Cortex of kidney (tissue), 1 donor: ENCODE measurements at places on chromosomes 13 and 19.

DNA sequence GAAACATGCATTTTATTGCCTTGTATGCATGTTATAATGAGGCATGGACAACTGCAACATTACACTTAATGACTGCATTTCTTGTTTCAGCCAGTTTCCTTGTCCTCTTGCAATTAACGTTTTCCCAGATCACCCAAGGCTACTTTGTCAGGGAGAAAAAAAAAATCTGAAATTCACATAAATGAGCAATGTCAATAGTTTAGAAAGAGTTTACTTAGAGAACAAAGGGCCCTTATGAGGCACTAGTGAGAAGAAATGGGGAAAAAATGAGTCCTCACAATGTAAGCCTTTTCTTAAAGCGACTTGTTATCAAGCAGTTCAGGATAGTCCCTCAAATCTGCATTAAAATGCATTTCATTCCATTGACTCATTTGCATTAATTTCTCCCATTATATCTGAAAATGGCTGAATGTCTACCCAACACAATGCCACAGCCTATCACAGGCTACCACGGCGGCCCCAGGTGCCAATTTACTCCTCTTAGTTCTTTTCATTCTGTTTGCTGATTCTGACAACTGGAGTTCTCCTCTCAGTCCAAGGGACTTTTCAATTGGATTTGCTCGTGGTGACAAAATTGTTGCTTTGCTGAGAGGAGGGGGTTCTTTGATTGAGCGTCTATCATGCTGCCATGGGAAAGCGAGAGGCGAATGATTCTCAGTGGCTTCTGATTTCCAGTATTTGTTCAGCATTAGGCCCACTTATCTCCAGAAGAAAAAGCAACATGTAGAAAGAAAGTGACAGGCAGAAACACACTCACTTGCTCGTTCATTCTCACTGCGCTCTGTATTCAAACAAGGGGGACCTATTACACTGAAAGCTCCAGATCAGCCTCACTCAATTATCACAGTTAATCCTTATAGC is 107.1 kb downstream of the DACH1 start:
- DNase-seq, result no peak

DNA sequence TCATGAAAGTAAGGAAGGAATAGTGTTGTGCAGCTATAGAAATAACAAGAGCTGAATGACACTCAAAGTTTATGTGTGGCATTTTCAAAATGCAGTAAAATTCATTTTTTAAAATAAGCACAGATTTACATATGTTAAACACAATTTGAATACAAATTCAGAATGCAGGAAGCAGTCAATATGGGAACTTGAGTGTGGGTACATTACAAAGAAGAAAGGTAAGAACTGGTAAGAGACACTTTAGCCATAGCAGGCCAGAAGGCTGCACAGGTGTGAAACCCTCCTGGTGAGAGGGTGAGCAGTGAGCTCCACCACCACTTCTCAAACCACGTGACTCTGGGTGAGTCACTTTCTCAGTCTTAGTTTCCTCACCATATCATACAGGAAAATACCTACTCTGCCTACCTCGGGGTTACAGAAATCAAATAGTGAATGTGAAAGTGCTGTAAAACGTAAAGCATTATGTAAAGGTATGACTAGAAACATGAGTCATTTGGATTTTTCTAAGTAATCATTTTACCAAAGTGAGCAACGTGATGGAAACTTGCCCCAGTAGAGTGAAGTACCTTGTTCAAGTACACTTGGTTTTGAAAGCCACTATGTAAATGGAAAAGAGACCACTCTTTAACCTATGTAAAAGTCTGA is 40.5 kb downstream of the USP12 start:
- DNase-seq, result no peak

DNA sequence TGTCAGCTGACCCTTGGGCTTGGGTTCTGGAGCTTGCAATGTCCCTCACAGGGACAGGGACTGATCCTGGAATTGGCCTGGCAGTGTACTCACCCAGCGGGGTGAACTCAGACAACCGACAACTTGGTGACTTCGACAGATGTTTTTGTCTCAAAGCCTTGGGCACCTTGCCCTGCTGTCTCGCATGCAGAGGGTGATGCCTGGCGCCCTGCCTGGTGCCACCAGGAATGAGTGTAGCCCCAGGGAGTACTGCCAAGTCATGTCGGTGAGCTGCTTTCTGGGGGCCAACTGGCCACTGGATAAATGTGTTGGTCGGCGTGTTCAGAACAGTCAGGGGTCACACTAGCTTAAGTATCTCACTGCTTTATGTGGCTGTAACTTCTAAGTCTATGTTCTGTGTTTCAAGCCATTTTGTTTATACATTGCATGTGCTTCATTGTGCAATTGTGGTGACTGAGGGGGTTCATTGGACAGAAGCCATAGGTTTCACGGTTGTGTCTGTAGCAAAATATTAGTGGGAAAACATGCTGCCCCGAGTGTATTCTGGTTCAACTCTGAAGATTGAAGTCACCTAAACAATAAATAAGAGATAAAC is 96.3 kb upstream of the TNFSF11 start:
- DNase-seq, result no peak

DNA sequence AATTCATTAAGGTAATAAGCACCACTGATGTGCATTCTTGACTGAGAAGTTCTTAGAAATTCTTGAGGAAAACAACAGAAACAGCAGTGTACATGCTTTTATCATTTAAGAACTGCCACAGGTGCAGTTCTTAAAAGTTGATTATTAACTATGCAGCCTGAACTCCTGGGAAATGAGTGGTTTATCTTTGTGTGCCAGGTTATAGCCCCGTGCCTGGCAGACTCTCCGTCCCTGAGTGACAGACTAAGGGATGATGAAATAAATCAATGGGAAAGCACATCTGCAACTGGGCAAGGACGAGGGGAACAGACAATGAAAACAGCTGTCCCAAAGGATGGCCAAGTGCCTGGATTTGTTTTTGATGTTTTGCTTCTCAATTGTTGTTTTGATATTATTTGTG is 84.4 kb upstream of the SPATA13 start:
- DNase-seq, result no peak

DNA sequence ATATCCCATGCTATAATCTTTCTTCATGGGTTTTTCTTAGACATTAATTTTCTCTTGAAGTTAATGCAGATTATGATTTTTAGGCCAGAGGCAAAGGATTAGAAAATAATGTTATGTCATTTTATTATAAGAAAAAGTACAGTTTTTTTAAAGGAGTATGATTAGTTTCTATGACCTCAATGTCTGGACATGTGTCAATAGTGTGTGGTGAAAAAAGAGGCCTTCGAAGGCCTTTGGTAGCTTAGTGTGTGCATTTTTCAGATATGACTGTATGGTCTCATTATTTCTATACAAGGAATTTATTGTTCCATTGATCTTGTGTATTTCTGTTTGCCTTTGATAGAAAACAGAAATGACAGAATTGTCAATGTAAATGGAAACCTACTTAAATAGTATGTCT is 195.6 kb downstream of the GPC5 start:
- no peak for DNase-seq

- no peak for DNase-seq
Measured at GRCh38 chr13:33031277-33031676, 15.1 kb downstream of the KL start.

- DNase-seq, result no peak
Measured at GRCh38 chr19:48513289-48514122, 1.9 kb upstream of the LMTK3 start.

GRCh38 chr13:89609318-89609717 is 1738.2 kb upstream of the MIR17HG start:
- DNase-seq, result no peak

DNA sequence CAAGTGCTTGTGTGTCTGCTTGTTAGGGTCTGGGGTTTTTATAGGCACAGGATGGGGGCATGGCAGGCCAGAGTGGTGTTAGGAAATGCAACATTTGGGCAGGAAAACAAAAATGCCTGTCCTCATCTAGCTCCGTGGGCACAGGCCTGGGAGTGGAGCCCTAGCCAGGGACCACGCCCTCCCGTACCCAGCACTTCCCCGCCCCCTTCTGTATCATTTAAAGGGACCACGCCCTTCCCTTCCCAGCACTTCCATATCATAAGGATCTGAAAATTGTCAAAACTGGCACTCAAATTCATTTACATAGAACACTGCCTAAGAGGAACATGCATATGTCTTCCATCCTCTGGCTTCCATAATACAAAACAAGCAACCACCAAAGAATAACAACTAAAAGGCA is 185.8 kb downstream of the B3GLCT start:
- no peak for DNase-seq

DNA sequence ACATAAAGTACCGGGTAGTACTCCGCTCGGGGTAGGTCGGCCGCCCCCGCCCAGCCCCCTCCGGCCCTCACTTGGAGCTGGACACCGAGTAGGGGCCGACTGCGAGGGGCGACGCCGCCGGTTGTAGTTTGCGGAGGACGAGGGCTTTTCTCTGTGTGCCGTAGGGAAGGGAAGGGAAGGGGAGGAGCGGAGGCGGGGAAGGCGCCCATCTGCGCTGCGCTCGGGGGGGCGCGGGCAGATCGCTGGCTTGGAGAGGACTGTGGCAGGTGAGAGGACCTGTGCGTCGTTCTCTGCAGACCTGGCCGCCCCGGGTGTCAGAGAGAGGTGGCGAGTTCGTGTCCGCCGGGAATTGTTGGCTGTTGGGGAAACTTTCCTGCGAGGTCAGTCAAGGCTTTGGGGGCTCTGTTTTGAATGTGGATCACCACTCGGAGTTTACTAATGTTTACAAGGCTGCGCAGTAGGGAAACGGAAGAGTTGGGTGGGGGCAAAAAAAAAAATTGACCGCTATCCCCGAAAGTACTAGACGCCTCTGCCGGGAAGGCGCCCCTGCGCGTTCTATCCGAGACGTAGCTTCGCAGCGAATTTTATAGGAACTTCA is 1.4 kb downstream of the ING1 start:
- no peak for DNase-seq

DNA sequence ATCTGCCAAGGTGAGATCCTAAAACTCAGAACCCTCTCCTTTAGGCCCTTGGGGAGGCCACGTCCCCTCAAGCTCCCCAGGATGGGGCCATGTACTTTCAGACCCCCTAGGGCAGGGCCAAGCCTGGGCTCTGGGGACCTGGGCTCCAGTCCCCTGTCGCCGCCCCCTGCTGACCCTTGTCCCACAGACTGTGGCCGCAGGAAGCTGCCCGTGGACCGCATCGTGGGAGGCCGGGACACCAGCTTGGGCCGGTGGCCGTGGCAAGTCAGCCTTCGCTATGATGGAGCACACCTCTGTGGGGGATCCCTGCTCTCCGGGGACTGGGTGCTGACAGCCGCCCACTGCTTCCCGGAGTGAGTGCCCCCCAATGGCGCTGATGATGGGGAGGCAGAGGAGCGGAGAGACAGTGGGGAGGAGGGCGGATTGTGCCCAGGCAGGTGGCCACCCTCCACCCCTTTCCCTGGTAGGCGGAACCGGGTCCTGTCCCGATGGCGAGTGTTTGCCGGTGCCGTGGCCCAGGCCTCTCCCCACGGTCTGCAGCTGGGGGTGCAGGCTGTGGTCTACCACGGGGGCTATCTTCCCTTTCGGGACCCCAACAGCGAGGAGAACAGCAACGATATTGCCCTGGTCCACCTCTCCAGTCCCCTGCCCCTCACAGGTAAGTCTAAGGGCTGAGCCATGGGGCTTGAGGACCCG is 18.8 kb downstream of the HPN start:
- no peak for DNase-seq

DNA sequence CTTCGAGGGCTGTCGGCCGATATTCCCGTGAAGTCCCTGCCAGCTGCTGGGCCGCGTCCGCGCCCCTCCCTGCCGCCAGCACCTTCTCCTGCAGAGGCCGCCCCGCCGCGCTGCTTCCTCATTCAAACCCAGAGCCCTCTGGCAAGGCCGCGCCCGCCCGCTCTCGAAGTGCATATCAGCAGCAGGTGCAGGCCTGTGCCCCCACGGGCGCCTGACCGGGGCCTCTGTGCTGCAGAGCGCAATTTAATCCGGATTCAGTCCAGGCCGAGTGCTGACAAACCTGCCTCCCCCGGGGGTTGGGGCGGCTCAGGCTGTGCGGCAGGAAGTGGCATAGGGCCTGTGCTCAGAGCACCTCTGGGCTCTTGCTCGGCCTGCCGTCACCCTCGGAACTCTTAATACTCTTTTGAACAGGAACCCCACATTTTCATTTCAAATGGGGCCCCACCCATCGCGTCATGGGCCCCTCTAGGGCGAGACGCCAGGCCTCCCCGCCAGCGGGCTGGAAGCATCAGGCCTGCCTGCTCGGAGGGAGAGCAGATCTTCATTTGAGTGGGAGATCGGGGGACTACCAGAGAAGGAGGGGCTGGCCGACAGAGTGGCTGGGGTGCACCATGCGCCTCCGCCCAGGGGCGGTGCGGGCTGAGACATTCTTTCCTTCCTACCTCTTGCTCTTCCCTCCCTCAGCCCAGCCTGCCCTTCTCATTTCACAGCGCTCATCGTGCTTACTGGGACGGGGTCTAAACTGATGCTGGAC is 125.7 kb downstream of the TNFRSF19 start:
- DNase-seq, result no peak

GRCh38 chr13:32845952-32846950 is 170.0 kb upstream of the KL start:
- DNase-seq, result no peak

GRCh38 chr13:111456452-111457230 is 136.2 kb downstream of the TEX29 start:
- no peak for DNase-seq

DNA sequence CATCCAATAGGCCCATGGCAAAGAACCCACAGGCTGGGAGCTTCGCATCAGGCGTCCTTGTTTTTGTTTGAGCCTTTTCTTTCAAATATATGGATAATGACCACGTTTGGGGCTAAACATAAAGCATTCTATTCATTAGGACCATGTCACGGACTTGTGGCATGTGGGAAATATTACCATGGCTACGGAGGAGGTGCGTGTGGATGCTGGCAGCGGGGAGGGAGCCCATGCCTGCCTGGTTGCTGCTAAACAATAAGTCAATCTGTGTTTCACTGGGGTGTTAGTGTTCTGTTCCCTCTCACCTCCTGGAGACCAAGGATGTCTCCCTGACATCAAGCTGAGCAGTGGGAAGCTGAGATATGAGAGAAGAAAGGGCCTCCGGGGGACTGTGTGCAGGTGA is 121.1 kb downstream of the IRS2 start:
- no peak for DNase-seq

- no peak for DNase-seq
Measured at GRCh38 chr19:48964205-48965039, 687 bp upstream of the FTL start.

- no peak for DNase-seq
Measured at GRCh38 chr19:560121-560520, 12.3 kb upstream of the BSG start.

DNA sequence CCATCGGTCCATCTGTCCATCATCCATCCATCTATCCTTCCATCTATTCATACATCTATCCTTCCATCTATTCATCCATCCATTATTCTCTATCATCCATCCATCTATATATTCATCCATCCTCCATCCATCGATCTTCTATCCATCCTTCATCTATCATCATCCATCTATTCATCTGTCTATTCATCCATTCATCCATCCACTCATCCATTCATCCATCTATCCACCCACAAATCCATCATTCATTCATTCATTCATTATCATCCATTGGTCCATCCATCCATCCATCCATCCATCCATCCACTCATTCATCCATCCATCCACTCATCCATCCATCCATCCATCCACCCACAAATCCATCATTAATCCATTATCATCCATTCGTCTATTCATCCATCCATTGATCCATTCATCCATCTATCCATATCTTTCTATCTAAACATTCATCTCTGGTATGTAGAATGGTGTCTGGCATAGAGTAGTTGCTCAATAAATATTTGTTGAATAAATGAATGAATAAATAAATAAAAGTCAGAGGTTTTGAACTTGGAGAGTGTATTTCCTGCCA is 36.6 kb downstream of the ZNF536 start:
- no peak for DNase-seq

GRCh38 chr13:26037302-26037701 is 14.5 kb downstream of the SHISA2 start:
- no peak for DNase-seq

GRCh38 chr19:50830266-50831025 is 2.9 kb downstream of the KLK15 start:
- DNase-seq, result no peak
